ENCODE measurements at places on chromosomes 13 and 19.

- no peak for DNase-seq
Observed at GRCh38 chr13:114073881-114074612, 58.4 kb downstream of the RASA3 start.

- DNase-seq = no peak
Observed at GRCh38 chr19:29923653-29924052, 18.4 kb upstream of the URI1 start.

DNA sequence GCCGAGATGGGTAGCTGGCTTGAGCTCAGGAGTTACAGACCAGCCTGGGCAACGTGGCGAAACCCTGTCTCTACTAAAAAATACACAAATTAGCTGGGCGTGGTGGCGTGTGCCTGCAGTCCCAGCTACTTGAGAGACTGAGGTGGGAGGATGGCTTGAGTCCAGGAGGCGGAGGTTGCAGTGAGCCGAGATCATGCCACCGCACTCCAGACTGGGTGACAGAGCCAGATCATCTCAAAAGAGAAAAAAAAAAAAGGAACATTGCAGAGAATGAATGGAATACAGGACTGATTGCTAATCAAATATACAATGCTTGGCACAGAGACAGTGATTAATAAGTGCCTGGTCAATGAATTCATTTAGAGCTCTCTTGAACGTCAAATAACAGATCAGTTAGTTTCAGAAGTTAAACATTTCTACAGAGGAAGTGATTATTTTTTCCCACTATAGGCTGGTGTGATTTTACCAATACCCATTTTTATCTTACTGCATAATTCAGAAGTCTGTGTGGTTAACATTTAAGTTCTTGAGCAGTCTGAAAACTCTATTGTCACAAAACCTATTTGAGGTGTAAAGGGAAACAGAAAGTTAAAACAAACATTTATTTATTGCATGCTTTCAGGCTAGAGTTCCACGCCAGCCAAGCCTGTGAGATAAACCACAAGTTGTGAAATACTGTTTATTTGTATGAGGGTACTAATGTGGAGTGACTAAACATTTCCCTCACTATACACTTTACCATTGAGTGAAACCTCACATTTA is 7.7 kb upstream of the TBC1D4 start:
- DNase-seq = no peak

DNA sequence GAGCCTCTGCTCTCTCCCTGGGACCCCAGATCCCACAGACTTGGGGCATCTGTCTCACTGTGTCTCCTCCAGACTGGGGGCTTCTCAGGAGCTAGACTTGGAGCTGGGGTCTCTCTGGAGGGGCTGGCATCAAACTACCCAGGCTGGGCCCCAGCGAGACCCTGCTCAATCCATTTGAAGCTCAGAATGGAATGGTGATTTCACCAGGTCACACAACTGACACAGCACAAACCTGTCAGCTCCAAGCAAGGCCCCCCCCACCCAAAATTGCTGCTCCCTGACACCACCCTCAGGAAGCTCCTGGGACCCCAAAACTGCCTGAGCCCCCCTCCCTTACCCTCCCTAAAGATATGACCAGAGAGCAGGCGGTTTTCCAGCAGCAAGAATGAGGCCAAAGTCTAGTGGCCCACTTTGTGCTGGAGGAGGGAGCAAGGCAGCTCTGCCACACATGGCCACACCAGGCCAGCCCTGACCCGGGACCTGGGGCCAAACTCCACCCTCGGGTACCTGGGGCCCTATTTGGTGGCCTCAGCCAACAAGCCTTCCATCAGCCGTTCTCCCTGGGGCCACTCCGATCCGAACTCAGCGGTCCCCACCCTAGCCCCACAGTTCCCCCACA is 2.4 kb downstream of the NR2F6 start:
- DNase-seq = no peak
